ENCODE measurements at places on chromosomes 2 and 18.

- no peak for DNase-seq
These were observed 328.1 kb downstream of the EXOC6B start for GRCh38 chr2:72497763-72498162.

DNA sequence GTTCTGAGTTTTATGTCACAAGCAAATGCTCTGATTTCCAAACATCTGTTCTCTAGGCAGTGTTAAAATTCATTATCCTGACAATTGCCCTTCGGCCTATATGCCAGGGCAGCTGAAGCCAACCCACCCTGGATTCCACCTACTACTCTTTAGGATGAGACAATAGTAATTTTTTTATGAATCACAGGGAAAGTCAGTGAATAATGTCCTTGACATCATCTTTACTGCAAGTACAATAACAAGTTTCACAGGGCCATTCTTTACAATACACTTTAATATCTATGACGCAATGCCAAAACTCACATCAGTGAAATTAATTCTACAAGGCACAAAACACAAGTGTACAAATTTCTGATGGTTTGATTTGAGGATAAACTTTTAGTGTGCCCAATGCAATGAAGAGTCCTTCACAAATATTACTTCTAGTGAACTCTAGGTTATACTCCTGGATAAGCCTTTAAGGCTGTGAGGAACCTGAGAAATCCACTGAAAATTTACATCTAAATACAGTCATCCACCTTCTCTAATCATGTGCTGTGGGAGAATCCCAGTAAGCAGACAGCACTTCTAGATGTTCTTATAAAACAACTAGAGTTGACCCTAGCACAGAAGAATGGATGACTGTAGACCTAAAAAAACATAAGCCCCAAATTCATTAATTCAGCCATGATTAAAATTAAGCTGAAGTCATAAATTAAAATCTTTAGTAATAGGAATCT is 77.3 kb upstream of the CTLA4 start:
- DNase-seq = no peak

GRCh38 chr18:33051407-33051806 is 278.6 kb upstream of the KLHL14 start:
- DNase-seq = no peak

DNA sequence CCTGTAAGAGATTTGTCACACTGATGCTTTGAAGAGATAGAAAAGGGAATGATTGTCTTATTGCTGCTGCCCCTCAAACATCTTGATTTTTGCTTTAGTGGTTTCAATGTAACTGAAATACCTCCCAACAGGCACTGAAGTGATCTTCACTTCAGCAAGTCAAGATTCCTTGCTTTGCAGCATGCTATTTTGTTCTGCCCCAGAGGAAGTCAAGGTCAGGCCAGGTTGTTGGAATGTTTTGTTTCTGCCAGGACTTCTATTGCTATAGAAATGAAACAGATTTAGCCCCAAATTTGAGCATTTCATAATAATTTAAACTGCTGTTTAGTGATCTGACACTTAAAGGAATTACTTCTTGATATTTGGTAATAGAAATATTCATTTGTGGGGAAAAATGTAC is 277.6 kb downstream of the ZNF804A start:
- no peak for DNase-seq

DNA sequence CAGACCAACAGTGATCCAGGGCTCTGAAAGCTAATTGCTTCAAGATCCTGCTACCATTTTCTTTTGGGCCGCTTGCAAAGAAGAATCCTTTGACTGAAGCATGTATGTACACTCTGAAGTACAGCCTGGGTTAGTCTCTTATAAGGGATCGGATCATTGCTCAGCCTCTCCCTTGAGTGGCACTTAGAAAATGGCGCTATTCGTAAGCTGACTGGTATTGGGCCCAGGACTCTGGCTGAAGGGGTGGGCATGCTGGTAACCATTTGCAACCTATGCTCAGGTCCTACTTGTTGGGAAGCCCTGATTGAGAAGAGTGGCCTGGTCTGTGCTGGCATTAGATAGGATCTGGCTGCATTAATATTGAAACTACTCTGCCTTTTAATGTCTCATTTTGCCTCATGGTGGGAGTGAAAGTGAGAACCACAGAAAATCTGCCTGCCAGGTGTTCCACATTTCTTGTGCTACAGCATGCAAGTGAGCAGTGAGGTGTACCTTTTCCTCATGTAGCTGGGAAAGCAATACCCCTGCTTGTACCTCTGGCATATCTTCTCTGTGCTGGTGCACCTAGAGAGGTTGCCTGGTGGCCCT is 661 bp upstream of the MGAT5 start:
- DNase-seq = no peak

GRCh38 chr2:101255501-101255900 is 2.8 kb downstream of the CNOT11 start:
- DNase-seq = no peak

- no peak for DNase-seq
These were observed 32.3 kb downstream of the LYPD6B start for GRCh38 chr2:149070681-149071320.

GRCh38 chr2:54704238-54704637 is 19.2 kb upstream of the EML6 start:
- no peak for DNase-seq

All from SW 1271 (cell line).